ENCODE measurements at places on chromosomes 4 and X.

- no peak for DNase-seq
These were observed 131.6 kb downstream of the BCOR start for GRCh38 chrX:39966176-39966575.

DNA sequence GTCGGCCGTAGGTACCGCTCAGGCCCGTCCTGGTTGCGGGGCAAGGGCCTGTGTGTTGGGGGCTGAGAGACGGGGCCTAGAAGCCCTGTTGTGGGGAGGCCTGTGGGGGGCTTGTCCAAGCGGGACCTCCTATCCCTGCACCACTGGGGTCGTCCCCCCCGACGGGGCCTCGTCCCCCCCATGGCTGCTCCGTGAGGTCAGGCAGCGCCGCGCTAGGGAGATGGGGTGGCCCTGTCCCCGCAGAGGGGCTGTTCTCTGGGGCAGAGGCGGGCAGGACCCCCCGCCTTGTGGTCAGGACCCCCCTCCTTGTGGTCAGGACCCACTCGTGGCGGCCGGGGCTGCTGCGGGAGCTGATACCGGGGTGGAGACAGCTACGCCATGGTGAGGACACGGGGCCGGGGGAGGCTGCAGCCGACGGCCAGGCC is 12.1 kb upstream of the GTPBP6 start:
- DNase-seq = no peak

DNA sequence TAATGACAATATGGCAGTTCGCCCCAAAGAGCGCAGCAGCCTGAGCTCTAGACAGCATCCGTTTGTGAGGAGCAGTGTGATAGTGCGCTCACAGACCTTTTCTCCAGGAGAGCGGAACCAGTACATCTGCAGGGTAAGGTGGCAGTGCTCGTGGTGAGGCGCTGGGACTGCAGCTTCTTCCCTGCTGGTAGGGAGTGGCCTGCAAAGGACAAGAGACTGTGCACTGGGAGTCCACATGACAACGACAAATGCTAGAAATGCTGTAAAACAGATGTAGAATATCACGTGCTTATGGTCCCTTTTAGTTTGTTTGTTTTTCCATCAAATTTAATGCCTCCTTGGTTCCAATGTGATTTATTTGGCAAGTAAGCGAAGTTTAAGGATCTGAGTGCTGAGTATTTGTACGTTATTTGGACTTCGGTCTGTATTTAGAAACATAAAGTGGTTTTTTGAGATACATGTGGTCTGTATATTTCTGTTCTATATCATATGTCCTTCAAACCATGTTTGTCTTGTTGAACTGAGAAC is 35.8 kb downstream of the CLDN22 start:
- no peak for DNase-seq

DNA sequence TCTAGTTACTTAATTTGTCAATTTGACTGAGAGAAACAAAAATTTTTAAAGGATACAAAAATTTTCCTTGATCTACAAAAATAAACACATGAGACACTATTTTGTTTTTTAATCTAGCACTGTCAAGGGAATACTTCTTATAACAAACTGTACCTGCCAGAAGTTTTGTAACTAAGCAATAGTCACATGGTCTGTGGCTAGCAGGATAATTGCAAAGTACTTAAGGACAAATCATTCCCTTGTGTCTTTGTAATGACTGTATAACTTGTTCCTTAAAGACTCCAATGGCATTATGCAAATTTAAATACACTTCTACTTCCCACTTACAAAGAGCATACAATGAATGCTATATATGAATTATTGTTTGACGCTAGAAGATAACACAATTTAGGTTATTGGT is 25.1 kb upstream of the ANK2 start:
- DNase-seq = no peak

GRCh38 chr4:128955751-128956150 is 137.6 kb downstream of the SCLT1 start:
- no peak for DNase-seq

GRCh38 chrX:1140236-1140681 is 72.2 kb downstream of the CRLF2 start:
- no peak for DNase-seq

DNA sequence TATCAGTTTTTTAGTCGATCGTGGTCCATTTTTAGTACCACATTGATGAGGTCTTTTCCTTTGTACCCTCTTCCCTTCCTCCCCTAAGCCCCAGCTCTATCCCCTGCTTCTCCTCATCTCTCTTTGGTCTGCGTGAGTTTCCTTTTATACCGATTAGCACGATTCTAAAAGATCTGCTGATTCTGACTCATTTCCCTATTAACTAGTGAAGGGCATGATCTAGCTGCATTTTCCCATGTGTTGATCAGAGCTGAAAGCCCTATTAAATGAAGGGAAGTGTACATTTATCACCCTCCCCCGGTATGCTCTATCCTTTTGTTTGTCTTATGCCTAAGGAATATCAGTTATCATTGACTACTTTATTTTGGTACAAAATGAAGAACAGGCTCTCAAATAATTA is 181.7 kb upstream of the NPY2R start:
- DNase-seq = no peak

- no peak for DNase-seq
These were observed 20.4 kb downstream of the PIN4 start for GRCh38 chrX:72201836-72202536.

DNA sequence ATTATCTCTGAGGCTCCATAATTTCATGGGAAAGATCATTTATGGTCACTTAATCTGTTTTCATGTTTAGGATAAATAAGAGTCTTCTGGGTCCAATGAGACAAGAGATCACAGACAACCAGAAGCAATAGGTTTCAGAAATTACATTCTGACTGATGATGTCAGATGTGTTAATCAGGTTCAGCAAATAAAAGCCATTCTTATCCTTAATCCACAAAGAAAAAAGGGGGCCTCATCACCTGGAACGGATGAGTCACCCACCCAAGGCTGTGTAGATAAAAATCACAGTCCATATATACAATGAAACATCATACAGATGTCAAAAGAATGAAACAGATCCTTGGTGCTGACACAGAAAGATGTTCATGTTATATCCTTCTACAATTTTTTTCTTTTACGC is 36.6 kb downstream of the SYTL4 start:
- DNase-seq = no peak

DNA sequence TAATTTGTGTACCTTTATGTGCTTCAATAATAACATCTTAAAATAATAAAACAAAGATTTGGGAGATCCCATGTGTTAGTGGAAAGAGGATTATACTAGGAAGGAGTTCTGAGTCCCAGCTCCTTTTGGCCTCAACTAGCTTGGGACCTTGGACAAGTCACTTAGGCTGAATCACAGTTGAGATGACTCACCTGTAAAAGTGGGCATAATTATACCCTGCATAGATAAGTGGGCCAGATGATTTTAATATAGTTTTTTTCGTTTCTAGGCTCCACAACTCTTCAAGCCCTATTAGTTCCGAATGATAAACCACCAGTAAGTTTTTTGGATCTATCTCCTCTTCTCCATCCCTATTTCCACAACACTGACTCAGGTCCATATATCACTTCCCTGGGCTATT is 131.8 kb downstream of the ENOX2 start:
- DNase-seq = no peak

- no peak for DNase-seq
These were observed 94.1 kb upstream of the CITED1 start for GRCh38 chrX:72399816-72400215.

DNA sequence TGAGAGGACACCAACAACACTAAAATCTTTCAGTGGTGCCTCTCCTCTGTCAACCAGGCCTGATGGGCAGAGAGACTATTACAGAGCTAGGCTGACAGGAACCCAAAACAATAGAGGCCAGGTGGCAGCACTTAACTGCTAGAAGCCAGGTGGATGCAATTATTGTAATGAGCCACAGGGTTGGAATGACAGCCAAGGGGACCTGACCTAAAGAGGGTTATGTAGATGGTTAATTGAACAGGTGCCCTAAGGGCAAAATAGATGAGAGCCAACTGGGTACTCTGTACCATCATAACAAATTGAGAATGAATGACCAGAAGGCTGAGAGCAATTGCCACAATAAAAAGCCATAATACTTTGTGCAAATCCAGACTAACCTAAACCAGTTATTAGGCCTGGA is 24.7 kb upstream of the FRAS1 start:
- no peak for DNase-seq

DNA sequence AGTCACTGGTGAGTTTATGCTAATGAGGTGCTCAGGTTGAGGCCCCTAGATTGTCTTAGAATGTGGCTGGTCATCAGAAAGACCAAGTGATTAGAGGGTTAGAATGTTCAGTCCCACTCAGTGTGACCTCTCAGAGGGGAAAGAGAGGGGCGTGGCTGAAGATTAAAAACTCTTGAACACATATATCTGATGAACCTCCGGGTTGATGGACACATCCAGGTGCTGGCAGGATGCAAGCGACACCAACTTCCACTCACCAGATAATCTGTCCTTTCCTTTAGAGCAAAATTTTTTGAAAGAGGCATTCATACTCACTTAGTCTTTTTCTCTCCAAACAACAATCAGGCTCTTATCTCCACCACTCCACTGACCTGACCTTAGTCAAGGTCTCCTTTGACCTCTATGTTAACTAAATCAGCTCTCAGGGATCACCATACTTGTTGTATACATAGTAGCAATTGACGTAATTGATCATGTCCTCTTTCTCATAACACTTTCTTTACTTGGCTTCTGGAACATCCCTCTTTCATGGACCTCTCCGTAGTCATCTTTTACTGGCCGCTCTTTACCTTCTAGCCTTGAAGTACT is 14.2 kb downstream of the FAM47E start:
- no peak for DNase-seq

DNA sequence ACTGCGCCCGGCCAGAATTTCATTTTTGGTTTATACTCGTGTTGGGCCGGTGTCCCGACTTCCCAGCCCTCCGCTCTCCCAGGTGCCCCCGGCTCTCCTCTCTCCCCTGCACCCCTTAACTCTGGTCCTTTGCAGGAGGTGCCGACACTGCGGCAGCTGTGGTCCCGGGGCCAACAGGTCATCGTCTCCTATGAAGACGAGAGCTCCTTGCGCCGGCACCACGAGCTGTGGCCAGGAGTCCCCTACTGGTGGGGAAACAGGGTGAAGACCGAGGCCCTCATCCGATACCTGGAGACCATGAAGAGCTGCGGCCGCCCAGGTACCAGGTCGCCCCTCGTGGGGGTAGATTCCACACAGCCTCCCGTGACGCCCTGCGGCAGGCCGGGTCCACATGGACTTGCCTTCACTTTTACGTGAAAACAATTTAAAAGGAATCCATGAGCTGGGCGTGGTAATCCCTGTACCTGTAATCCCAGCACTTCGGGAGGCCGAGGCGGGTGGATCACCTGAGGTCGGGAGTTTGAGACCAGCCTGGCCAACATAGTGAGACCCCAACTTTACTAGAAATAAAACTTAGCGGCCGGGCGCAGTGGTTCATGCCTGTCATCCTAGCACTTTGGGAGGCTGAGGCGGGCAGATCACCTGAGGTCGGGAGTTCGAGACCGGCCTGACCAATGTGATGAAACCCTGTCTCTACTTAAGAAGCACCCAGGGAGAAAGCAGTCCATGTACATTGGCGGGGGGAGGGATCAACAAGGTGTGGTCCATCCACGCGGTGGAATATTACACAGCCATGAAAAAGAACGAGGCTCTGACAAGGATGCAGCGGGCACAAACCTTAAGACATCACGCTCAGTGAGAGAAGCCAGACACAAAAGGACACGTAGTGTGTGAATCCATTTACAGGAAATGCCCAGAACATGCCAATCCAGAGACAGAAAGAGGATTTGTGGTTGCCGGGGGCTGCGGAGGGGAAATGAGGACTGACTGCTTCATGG is 12.0 kb downstream of the PLCXD1 start:
- no peak for DNase-seq

DNA sequence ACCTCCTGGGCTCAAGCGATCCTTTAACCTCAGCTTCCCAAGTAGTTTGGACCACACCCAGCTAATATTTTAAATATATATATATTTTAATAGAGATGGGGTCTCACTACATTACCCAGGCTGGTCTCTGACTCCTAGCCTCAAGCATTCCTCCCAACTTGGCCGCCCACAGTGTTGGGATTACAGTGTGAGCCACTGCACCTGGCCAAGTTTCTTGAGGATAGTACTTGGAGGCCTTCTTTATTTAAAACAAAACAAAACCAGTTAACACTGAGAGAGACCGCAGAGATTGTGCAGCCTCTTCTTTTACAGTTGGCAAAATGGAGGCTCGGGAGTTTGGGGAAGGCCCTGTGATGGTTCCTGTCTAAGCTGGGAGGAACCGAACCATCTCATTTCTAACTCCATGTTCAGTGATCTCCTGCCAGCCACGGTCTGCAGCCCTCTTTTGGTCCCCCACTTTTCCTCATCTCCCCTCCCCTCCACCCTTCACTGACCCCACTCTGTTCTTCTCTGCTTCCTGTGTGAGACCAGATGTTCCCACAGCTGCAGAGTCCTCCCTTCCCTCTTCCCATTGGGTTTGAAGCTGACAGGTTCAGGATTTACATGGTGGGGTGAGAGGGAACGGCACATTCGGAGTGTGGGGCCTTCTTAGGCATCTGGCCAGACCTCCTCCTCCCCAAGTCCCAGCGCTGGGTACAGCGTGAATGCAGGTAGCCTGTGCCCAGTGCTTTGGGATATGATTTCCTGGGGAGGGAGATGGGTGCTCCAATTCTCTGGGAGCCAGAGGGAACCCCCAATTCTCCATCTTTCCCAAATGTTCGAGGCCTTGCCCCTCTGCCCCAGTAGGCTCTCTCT is 1.4 kb upstream of the SORCS2 start:
- DNase-seq = no peak

GRCh38 chrX:53356186-53356585 is 66.3 kb downstream of the SMC1A start:
- no peak for DNase-seq

GRCh38 chr4:156021298-156021697 is 67.6 kb upstream of the CTSO start:
- no peak for DNase-seq

GRCh38 chr4:169998981-169999380 is 27.2 kb downstream of the MFAP3L start:
- DNase-seq = no peak

DNA sequence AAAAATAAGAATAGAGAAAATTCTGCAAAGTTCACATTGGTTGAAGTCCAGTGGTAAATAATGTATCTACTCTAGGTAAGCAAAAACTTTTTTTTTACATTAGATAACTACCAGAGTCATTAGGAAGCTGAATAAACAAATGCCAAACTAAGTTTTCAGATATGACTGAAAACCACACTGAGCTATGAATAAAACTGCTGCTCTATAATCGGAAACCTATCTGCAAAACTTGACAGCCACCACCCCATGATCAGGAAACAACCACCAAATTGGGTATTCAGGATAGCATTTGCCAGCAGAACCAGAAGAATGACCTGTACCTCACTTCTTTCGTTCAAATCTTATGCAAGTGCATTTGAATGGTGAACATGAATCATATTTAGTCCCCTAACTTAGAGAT is 173.0 kb upstream of the TET2 start:
- no peak for DNase-seq

- no peak for DNase-seq
These were observed 54.0 kb downstream of the SNX25 start for GRCh38 chr4:185263419-185263818.

GRCh38 chr4:3402491-3403347 is 39.0 kb upstream of the HGFAC start:
- DNase-seq = no peak

- no peak for DNase-seq
These were observed 9.9 kb downstream of the FHIP1A start for GRCh38 chr4:151418856-151419255.

- DNase-seq = no peak
These were observed 266.2 kb upstream of the LDB2 start for GRCh38 chr4:17164666-17165065.

GRCh38 chr4:124883632-124884031 is 171.1 kb upstream of the ANKRD50 start:
- no peak for DNase-seq

GRCh38 chrX:68681443-68681941 is 34.0 kb downstream of the STARD8 start:
- DNase-seq = no peak

GRCh38 chr4:153427363-153428071 is 38.6 kb upstream of the TMEM131L start:
- no peak for DNase-seq
